Endodermal cell (in vitro differentiated cells): ENCODE measurements at places on chromosomes 1 and 21.

GRCh38 chr21:45277101-45278045, 10.3 kb downstream of the POFUT2 start:
- DNase-seq, result peak; percentile 32

GRCh38 chr1:151619489-151620093, 7.7 kb downstream of the SNX27 start:
- DNase-seq, result no peak

DNA sequence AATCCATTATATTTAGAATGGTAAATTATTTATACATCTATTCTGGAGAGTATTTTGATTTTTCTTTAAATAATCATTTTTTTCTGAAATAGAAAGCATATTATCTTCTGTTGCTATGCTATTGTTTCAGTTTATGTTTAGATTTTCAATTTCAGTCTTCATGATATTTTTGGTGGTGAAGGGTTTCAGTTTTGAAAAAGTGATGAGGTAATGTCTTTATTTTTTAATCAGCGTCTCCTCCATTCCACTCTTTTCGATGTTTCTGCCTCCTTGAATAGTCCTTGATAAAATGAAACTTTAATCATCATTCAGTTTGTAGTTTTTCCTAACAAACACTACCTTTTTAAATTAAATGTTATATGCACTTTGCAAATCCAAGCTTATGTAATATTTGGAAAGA, 428.6 kb downstream of the PTPRC start:
- no peak for DNase-seq

DNA sequence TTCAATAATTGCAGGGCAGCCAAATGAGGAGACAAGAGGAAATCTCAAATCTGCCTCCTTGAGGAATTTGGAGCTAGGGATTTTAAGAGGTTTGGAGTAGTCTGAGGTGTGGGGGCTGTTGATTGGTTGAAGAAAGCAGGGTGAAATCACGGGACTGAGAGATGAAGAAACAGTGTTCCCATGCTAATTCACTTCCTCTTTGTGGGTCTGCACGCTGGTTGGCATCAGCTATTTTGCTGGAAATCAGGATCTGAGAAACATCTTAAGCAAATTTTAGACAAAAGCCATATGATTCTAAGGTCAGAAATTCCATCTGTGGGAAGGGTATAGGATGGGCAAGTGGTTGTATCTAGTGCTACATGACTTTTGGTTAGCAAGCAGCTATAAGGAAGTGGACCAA, 107.1 kb upstream of the PAXBP1 start:
- DNase-seq, result no peak

GRCh38 chr1:119613769-119614720, 34.0 kb downstream of the ZNF697 start:
- DNase-seq, result peak; percentile 97

GRCh38 chr1:154937988-154938386, 1.5 kb upstream of the PMVK start:
- no peak for DNase-seq
